T-helper 2 cell (primary cell): ENCODE measurements at places on chromosomes 1 and 21.

DNA sequence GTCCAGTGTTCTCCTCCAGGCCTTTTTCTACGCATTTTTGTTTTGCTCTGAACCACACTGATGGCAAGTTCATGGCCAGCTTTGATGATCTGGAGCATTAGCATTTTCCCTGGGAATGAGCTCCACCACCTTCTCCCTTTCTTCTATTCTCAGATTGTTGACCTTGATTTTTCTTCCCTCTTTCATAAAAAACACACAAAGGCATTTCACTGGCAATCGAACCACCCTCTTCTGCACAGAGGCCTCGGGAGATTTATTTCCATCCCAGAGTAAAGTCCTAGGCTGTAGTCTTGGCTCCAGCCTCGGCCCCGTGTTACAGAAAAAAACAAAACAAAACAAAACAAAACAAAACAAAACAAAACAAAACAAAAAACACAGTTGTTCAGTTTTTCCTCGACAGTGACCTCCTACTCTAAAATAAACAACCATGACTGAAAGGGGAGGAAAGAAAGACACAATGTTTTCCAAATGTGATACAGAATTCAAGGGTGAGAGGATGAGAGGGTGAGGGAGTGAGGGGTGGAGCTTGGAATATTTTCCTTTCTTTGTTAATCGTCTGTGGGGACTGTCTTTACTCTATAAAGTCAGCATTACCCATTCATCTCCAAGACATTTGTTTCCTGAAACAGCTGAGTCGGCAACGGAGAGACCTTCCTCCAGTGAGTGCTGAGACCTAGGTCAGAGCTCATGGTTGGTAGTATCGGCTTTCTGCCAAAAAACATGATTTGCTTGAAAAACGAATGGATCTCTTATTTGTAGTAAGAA lies 29.8 kb upstream of the RNF186 start:
- DNase-seq = no peak

GRCh38 chr1:219751870-219752507 lies 139.1 kb upstream of the ZC3H11B start:
- DNase-seq = no peak

DNA sequence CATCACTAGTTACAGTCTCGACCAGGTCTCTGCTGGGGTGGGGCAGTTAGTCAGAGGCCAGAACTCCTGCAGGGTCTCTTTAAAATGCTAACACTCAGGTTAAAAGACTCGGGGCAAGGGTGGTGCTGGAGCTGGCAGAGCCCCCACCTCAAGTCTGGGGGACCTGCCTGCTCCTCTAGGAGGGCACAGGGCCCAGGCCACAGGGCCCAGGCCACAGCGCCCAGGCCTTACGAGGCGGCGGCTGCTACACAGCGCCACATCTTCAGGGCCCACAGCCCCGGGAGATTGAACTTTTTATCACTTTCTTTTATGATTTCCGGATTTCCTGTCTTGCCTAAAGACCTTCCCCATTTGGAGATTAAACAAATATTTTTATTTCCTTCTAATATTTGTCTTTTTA lies 10.4 kb downstream of the MPZ start:
- DNase-seq = no peak

GRCh38 chr1:93638307-93638847 lies 43.3 kb downstream of the BCAR3 start:
- DNase-seq = no peak

DNA sequence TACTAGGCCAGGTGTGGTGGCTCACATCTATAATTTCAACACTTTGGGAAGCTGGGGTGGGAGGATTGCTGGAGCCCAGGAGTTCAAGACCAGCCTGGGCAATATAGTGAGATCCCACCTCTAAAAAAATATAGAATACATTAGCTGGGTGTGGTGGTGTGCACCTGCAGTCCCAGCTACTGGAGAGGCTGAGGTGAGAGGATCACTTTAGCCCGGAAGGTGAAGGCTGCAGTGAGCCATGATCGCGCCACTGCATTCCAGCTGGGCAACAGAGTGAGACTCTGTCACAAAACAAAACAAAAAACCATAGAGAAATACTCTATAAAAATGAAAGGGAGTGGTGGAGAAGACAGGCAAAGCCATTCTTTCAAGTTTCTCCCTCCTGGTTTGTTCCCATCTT lies 62.1 kb downstream of the EYA3 start:
- DNase-seq = no peak

DNA sequence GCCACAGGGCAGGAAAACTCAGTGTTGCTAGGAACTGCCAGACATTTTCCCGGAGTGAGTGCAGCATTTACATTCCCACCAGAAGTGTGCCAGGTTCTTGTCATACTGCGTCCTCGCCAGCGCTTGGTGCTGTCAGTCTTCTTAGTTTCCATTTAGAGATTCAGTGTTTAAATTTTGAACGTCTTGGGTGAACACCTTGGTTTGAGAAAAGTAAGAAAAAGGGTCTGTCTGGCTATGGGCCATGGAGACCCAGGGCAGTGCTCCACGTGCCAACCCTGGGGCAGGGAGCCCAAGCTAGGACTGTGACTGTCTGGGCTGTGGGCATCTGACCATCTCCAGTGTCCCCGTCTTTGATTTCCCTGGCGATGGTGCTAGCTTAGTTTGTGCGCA lies 16.0 kb downstream of the IBA57 start:
- DNase-seq = no peak

GRCh38 chr1:239951511-239952140 lies 140.1 kb upstream of the FMN2 start:
- no peak for DNase-seq

DNA sequence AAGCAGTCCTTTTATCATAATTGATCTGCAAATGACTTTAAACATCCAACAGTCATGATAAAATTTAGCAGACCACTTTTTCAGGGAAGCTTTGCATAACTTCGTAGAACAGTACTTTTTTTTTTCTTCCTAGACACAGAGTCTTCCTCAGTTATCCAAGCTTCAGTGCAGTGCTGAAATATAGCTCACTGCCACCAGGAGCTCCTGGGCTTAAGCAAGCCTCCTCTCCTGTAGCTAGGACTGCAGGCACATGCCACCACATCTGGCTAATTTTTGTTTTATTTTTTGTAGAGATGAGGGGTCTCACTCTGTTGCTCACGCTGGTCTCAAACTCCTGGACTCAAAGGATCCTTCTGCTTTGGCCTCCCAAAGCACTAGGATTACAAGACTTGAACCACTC lies 3.8 kb downstream of the F13B start:
- DNase-seq = no peak

- DNase-seq = no peak
These were observed 68.4 kb downstream of the CAMK2N1 start for GRCh38 chr1:20417581-20417980.

- DNase-seq = no peak
These were observed 1.4 kb upstream of the MYBPH start for GRCh38 chr1:203177036-203177405.

- DNase-seq = no peak
These were observed 323.8 kb downstream of the AMY1C start for GRCh38 chr1:104073463-104073902.

DNA sequence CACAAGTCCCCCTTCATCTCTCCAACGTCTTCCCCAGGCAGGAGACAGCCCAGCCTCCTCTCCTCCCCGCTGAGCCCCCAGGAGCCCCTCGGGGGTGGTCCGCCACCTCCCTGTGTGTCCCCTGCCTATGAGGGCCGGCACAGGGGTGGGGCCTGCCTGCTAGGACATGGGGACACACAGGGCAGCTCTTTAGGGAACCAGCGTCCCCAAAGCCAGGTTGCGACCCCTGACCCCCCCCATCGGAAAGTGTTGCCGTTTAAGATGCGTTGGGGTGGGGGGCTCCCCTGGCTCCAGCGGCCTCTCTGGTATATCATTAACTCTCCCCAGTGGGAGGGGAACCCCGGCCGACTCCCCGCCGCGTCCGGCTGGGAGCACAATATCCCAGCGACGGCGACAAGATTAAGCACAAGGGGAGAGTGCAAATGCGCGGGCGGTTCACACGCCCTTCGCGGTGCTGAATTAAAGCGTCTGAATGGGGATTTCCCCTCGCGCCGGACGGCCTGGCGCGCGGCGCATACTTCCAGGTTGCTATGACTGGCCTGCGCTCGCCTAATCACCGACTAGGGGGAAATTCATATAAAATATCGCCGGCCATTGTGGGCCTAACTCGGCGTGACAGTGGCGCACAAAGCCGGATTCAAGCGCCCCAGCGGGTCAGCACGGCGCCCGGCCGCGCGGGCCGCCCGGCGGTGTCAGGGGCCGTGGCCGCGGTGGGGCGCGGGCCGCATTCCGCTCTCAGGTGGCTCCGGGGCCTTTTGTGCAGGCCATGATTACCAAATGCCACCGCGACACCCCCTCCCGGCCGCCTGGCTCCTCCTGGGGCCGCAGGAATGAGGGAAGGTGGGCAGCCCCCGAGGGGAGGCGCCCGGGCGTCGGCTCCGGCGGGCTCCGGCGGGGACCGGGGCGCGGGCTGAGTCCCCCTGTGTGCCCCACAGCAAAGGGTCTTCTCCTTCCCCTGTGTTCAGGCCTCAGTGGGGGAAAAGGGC lies 30.9 kb downstream of the WNT3A start:
- DNase-seq = no peak
